Activated T-cell treated with anti-CD3 and anti-CD28 coated beads for 48 hours (primary cell): ENCODE measurements at places on chromosomes 2 and 18.

DNA sequence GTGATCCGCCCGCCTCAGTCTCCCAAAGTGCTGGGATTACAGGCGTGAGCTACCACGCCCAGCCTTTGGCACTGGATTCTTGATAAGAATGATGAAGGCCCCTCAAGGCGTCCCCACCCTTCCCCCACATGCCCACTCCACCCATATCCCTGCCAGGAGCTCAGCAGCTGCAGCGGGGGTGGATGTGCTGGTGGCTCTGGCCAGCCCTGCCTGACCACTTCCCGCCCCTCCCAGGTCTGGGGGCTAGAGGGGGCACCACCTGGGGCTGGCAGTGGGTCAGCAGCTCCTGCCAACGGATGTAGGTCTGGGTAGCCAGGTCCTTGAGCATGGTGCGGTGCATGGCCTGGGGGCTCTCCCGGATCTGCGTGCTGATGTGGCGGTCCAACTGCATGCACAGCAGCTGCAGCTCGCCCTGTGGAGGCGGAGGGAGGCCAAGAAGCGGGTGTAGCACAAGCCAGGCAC is 7.8 kb upstream of the SEMA4C start:
- DNase-seq: no peak

DNA sequence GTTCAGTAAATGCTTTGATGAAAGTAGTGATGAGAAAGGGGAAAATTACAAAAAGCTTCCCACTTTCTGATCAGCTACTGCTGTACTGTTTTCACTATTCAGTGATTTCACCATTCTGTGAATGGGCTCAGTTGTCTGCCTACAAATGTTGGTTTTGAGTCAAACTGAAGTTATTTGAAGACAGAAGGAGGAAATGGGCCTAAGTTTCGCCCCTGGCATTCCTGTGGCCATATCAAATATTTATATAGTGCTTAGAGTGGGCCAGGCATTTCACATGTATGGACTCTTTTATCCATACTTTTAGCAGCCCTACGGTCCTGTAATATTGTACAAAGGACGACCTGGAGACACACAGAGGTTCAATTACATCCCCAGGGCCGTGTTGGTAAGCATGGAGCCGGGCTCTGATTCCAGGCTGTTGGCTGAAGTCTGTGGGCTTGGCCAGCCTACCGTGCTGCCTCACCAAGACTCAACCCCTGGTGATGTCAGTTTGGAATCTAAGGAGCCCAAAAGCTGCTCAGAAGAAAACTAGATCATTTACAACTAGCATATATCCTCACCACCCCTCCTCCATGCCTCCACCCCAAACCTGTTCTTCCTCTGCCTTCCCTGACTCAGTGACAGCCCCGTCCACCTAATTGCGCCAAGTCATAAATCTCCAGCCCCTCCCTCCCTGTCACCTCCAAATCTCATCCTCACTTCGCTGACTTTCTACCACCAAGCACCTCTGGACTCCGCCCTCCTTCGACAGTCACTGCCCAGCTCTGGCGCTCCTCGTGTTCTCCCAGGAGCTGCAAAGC is 10.1 kb upstream of the GRHL1 start:
- DNase-seq: no peak

DNA sequence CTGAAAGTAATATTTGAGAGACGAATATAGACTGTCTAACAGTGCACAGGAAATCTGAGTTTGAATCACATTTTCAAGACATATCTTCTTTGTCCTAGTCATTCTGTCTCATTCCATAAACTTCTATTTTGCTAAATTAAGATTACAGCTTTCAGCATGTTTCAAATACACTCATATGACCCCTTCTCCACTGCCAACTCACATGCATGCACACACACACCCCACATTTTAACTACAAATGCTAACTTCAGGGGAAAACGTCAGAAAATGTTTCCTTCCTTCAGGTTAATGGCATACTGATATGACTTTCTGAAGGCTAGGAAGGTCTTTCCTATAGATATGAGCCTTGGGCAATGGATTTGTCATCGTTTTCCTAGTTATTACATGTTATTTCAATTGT is 373.7 kb downstream of the RBM43 start:
- DNase-seq: no peak

DNA sequence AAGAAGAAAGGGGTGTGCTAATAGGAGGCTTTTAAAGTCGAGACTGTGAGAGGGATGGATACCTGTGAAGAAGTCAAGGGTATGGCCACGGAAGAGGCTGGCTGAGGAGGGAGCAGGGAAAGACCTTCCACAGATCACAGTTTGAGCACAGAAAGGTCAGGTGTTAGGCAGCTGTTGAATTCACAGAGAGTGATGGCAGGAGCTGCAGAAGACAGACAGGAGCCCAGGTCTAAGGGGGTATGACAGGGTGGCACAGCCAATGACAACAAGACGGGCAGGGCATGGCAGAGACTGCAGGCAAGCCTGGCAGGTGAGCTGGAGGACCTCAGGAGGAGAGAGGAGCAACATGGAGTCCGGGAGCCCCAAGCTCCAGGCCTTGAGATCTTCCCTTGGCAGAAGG is 163.1 kb downstream of the LAMA1 start:
- DNase-seq: no peak

GRCh38 chr2:10678225-10678624 is 11.6 kb downstream of the NOL10 start:
- DNase-seq: no peak

- DNase-seq: no peak
Observed at GRCh38 chr18:13900633-13901032, 14.7 kb downstream of the MC2R start.
